ENCODE measurements at places on chromosomes 3 and 15.

- no peak for DNase-seq
Observed at GRCh38 chr15:65226221-65226620, 14.9 kb upstream of the CILP start.

- DNase-seq: peak; percentile 88
Observed at GRCh38 chr3:13021141-13022114, 51.8 kb downstream of the IQSEC1 start.

GRCh38 chr3:107409365-107409764, 32.1 kb downstream of the CCDC54 start:
- DNase-seq: no peak

- peak; percentile 45 for DNase-seq
Observed at GRCh38 chr3:124097362-124098131, 105.6 kb upstream of the ROPN1 start.

- no peak for DNase-seq
Observed at GRCh38 chr3:18898911-18899310, 249.4 kb upstream of the KCNH8 start.

Data from NCI-H69 (cell line).